Activated CD4-positive, alpha-beta T cell treated with anti-CD3 and anti-CD28 coated beads, Interleukin-2, amount 50 U/mL, for 24 hours (primary cell): ENCODE measurements at places on chromosomes 13 and 19.
A peak's percentile ranks its signal among the peaks of the same experiment; 100 is the strongest.

- DNase-seq: no peak
Measured at GRCh38 chr13:27500806-27501534, 50.6 kb upstream of the MTIF3 start.

DNA sequence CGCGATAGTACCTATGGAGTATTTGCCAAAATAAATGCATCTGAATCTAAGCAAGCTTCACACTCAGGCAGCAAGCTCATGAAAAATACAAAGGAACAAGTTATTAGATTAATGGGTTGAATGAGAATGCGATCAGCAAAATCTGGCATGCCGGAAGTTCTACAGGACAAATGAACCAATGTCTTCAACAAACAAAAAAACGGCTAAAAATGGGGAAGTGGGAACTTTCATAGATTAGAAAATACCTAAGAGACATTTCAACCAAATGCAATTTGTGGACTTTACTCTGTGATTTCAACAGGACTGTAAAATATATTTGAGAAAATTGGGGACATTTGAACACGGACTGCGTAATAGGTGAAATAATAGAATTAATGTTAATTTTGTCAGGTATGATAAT lies 22.4 kb upstream of the RNASEH2B start:
- DNase-seq: no peak

GRCh38 chr13:98187965-98188261 lies 10.8 kb upstream of the RNF113B start:
- DNase-seq: no peak

GRCh38 chr13:50713523-50714248 lies 129.8 kb downstream of the DLEU7 start:
- peak; percentile 6 for DNase-seq

DNA sequence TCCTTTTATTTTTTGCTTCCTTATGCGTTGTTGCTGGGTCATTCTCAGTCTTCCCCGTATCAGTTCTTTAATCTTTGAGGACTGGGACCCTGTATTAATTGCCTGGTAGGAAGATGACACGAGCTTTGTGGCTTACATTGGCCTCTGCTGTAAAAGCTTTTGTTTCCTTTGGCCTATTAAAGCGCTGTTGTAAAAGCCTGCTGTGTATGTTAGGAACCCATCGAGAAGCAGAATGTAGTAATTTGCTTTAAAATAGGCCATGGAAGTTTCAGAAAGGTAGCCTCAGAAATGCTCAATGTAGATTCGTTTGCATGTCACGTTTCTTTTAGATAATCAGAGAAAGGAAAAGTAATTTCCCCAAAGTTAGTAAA lies 257.5 kb upstream of the STARD13 start:
- no peak for DNase-seq

- no peak for DNase-seq
Measured at GRCh38 chr19:16670291-16670690, 9.4 kb downstream of the TMEM38A start.

DNA sequence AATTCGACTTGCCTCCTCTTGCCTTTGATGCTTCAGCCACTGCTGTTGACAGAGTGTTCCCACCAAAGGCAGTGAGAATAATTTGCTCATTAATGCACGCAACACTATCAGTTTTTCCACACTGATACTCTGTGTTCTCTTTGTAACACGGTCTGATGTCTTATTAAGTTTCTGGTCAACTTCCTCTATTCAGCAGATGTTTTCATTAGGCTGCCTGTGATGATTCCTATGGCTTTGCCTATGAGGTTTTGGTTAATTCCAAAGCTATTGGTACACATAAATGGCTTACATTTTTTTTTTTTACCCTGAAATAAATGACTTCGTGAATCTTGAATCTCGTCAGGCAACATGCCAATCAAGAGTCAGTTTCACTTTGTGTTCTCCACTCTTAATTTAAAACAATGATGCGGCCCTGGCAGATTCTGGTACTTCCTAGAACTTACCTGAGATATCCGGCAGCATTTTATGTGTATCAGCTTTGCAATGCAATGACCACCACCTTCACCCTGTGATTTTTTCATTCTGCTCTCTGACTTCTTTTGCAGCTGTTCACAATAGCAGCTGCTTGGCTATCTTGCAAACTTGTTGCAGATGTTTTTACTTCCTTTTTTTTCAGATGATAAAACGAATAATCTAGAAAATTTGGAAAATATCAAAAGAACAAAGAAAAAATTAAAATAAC lies 27.5 kb upstream of the KL start:
- DNase-seq: no peak

DNA sequence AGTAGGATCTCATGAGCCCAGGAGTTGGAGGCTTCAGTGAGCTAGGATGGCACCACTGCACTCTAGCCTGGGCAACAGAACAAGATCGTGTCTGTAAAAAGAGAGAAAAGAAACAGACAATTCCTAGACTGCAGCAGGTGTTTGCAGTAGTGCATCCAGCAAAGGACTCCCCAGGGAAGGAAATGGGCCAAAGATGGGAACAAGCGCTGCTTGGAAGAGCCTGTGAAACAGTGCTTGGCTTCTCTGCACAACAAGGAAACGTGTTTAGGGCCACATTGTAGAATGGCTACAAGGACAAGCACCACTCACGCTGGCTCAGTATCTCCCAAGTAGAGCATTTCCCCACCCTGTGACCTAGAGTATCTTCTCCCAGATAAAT lies 35.5 kb upstream of the LDLR start:
- no peak for DNase-seq

DNA sequence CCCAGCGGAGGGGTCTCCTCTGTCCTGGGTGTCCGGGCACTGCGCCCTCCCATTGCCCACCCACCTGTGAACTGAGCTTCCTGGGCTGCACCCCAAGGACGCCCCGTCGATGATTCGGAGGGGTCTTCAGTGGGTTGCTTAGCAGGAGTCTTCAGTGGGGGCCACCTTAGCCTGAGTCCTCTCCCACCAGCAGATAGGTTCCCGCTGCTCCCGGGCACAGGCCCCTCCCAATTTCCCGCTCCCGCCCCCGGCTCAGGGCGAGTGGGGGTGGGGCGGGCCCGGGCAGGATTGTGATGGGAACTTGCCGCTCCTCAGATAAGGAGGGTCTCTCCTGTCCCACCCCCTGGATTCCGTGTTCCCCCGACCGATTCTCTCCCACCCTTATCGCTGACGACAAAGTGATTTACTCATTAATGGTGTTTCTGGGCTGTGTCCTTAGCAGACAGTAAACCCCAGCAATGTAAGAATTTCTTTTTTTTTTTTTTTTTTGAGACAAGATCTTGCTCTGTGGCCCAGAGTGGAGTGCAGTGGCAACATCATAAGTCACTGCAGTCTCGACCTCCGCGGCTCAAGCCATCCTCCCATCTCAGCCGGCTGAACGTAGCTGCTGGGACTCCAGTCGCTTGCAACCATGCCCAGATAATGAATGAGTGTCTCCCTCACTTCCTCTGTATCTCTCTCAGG lies 655 bp upstream of the S1PR5 start:
- no peak for DNase-seq

GRCh38 chr19:45130236-45130635 lies 30.5 kb downstream of the NKPD1 start:
- no peak for DNase-seq

GRCh38 chr19:4264812-4265211 lies 14.3 kb upstream of the SHD start:
- DNase-seq: no peak

- no peak for DNase-seq
Measured at GRCh38 chr19:3368441-3368795, 2.0 kb downstream of the NFIC start.

- DNase-seq: peak; percentile 85
Measured at GRCh38 chr13:19633479-19634255, at the start of gene MPHOSPH8. Gene MPHOSPH8 (plus strand): TSS chr13:19633659. CDS start chr13:19633749, 90 bp downstream.

DNA sequence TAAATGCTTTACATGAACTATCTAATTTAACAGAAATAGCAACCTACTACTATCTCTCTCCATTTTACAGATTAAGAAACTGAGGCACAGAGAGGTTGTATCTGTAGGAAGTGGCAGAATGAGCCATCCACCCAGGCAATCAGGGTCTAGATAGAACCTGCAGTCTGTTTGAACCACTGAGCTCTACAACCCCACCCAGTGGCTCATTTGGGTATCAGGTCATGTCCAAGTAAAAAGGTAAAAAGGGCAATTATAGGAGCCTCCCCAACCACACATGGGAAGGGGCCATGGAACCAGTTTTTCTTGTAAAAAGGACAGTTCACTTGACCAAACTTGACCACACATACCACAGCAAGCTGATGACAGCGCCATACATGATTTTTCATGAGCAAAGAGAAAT lies 92.9 kb upstream of the SGCG start:
- DNase-seq: no peak

- DNase-seq: no peak
Measured at GRCh38 chr13:76812206-76812897, 73.9 kb downstream of the KCTD12 start.
